ENCODE measurements at places on chromosomes 3 and 15. TPM values are rescaled to one million over a fixed set of nuclear protein-coding genes. Genes with fewer than 3 reads are reported as not detected.

DNA sequence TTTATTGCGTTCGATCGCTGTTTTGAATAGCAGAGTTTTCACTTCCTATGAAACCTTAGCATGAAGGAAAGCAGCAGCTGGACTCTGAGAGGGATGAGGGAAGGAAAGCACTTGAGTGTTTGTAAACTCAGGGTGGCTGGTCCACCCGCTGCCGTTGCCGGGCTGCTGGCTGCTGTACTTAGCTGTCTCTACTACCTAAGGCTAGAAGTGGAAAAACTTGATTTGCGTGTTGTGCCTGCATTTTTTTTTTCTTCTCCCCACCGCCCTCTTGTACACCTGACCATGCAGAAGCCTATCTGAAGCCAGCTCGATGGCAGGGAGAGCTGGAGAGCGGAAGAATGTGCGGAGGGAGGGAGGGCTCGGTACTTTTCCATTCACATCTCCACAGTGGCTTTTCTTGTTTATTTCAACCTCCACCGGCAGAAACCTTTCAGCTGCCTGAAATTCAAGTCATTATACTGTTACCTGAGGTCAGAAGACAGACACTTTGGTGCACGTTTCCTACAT, 4.8 kb upstream of the BCL6 start:
- no peak for DNase-seq

- DNase-seq: peak; percentile 55
These were observed 25.7 kb downstream of the ATOSA start for GRCh38 chr15:52653431-52653964.

DNA sequence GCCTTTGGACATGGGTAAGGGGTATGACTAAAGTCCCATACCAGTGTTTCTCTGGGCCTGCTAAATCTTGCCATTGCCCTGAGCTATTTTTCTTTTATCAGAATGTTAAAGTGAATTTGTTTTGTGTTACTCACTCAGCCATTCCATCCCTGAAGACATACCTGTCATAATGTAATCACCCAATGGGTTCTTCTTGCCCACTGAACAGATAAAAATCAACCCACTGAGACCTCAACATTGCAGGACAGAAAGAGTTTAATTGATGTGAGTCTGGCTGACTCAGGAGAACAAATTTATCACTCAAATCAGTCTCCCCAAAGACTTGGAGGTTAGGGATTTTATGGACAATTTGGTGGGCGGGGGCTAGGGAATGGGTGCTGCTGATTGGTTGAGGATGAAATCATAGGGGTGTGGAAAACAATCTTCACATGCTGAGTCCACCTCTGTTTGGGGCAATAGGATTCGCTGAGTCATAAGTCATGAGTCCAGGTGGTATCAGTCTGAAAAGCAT, 47.4 kb downstream of the ILDR1 start:
- no peak for DNase-seq

RTP3 gene
- total RNA-seq: not detected

GRCh38 chr3:147119989-147120388, 286.4 kb downstream of the ZIC4 start:
- peak; percentile 26 for DNase-seq

- peak; percentile 13 for DNase-seq
These were observed 382.5 kb upstream of the CBLB start for GRCh38 chr3:106251160-106251892.

DNA sequence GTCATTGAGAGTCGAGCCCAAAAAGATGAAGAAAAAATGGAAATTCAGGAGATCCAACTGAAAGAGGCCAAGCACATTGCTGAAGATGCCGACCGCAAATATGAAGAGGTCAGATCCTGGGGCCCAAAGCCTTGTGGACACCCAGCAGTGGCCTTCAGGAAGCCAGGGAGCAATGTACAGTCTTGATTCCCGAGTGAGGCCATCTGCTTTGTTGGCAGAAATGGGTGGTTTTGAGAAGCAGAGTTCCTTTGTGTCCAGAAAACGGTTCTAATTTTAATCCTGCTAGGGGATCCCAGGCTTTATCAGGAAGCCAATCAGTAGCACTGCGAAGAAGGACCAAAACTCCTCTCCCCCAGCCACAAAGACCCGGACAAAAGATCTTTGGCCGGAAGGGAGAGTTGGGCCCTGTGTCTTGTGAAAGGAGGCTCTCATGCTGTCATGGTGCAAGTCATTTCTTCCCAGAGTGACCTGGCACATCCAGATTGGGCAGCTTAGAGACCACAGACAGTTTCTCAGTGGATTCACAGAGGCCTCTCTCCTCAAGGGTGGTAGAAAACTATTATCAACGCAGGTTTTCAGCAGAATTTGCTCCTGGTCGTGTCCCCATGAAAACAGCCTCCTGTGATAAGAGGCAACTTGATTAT, 17.1 kb downstream of the TPM1 start:
- no peak for DNase-seq

GRCh38 chr3:138600100-138600745, 6.2 kb upstream of the CEP70 start:
- DNase-seq: no peak

- DNase-seq: no peak
These were observed 21.0 kb downstream of the TMEM43 start for GRCh38 chr3:14145670-14146380.

DNA sequence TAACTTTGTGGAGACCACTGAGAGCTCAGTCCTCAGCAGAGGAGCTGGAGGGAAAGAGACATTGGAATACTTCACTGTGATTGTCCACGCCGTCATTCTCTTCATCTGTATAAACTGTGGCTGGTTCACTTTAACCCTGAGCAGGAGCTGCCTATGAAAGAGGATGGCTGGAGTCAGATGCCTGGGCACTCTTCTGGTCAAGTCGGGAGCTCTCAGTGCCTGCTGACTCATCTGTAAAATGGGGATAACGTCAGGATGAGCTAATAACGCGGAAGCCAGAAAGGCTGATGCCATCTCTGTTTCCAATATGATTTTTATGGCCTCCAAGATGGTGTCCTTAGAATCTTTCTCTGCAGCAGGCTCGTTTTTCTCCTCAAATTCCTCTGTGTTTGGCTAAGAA, 51.6 kb upstream of the MRPS22 start:
- DNase-seq: no peak

GRCh38 chr15:100770661-100771584, 108.7 kb upstream of the ALDH1A3 start:
- no peak for DNase-seq

MAP1A gene
- 45.0 TPM for total RNA-seq

DNA sequence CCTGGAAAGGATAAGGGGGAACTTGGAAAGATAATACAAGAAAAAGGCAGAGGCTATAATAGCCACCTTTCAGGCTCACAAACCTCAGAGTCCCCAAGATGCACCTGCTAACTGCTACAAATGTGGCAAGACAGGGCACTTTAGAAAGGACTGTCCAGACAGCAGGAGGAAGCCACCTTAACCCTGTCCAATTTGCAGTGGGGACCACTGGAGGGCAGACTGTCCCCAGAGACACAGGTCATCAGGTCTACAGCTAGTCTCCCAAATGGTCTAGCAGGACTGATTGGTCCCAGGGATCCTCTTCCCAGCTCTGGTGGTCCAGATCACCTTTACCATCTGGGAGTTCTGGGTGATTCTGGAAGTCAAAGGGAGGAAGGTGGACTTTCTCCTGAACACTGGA, 882.5 kb upstream of the GBE1 start:
- DNase-seq: peak; percentile 15

THRB gene
- total RNA-seq: not detected

C3orf49 gene
- not detected for total RNA-seq

GRCh38 chr3:124664804-124665203, 65.4 kb upstream of the UMPS start:
- DNase-seq: no peak

VILL gene
- total RNA-seq: 0.07 TPM

DNA sequence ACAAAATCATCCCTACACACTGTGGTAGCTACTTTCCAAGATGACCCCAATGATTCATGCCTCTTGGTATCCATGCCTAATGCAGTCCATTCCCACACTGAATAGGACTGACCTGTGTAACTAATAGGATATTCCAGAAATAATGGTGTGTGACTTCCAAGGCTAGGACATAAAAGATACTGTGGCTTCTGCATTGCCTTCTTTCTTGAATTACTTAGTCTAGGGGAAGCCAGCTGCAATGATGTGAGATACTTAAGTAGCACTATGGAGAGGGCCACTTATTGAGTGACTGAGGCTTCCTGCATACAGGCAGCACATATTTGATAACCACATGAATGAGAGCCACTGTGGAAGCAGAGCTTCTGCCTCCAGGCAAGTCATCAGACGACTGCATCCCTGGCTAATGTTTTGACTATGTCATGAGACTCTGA, 50.1 kb downstream of the NR1I2 start:
- DNase-seq: peak; percentile 16

ZNF620 gene
- 2.7 TPM for total RNA-seq

CCNL1 gene
- 75.0 TPM for total RNA-seq

DNA sequence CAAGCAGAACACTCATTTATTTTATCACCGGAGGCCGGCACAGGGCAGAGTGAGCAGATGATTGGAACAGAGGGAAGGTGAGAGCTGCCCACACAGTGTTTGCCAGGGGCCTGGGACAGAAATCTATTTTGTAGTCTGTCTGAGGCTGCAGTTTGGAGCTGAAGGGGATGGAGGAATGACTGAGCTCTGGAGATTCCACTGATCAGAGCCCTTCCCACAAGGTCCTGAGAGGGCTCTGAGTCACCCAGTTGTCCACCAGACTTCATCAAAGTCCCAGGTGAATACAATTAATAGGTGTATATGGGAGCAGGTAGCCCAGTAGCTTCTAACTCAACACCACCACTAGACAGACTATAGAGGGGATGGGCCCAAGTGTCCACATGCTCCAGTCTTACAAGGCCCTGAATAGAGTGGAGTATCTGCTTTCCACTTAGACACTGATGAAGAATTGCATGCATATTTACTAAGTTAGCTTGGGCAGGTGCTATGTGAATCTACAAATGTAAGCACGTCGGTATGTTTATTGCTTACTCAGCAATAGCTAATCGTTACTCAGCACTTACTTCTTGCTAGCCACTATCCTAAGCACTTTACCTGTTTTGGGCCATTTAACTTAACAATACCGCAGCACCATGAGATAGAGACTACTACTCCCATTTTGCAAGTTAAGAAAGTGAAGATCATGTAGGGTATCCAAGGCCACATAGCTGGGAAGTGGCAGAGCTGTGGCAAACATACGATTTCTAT, 2.7 kb upstream of the STARD5 start:
- DNase-seq: no peak

KLHL40 gene
- not detected for total RNA-seq

DNA sequence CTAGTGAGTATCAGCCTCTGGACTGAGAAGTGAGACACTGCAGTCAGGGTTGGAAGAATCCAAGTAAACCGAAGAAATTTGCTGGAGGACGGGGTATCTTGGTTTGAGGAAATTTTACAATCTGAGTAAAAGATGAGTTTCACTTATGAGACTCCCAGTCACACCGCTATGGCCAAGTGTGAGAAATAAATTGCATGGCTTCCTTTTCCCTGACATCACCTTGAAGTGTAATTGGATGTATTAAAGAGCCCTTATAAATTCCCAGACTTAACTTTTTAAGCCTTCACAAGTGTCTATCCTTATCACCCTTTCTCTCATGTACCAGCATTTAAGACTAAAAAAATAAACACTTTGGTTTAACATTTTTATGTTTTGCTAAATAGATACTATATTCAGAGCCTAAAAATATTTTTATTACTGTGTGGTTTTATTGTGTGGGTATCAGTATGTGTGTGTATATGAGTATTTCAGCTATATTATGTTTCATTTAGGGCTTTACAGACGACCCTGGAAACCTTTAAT, 23.8 kb downstream of the USP3 start:
- peak; percentile 14 for DNase-seq

GRCh38 chr3:194879991-194880939, 194.6 kb downstream of the FAM43A start:
- DNase-seq: peak; percentile 39

GRCh38 chr3:177137774-177138705, 59.2 kb downstream of the TBL1XR1 start:
- no peak for DNase-seq

GRCh38 chr15:68578175-68578979, 416 bp upstream of the CORO2B start:
- DNase-seq: peak; percentile 29

GRCh38 chr3:94011233-94011711, 17.1 kb downstream of the STX19 start:
- DNase-seq: no peak

DNA sequence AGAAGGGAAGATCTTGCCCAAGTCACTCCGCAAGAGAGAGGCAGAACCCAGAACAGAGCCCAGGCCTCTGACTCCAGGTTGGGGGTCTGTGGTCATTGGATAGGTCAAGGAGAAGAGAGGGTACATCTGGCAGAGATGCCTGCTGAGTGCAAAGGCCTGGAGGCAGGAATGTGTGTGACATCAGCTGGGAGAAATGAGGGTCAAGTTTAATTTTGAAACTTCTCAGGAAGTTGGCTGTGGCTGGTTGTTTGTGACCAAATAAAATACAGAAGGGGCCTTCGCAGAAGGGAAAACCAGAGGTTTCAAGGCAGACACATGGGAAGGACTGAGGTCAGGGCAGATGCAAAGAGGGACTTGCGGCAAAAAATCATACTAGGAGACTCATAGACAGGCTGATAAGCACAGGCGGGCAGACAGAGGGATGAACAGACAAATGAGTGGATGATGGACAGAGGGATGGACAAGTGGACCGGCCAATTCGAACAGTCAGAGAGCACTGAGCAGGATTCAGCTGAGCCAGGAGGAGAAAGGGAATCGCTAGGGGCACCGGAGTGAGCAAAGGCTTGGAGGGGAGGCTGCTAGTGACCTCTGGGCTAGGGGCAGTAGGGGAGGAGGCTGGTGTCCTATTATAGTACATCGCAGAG, 28.8 kb upstream of the CACNA2D2 start:
- no peak for DNase-seq

- DNase-seq: no peak
These were observed 18.4 kb upstream of the TIMP4 start for GRCh38 chr3:12177126-12177525.

MAP2K5 gene
- total RNA-seq: 5.7 TPM

DNA sequence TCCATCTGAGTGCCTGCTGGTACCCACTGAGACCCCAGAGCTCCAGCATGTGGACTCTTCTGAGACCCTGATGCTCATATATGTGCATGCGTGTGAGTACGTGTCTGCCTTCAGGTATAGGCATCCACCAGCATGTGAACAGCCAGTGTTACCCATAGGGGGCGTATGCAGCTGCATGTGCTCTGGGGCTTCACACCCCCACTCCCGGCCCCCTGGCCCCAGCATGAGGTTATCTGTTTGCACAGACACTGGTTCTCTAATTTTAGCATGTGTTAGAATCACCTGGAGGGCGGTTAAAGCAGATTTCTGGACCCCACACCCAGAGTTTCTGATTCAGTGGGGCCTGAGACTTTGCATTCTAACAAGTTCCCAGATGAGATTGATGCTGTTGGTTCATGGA, 824 bp upstream of the CILP start:
- no peak for DNase-seq

CNTN4 gene
- not detected for total RNA-seq

CDHR4 gene
- not detected for total RNA-seq

GRCh38 chr3:33007776-33008175, 56.3 kb downstream of the CCR4 start:
- DNase-seq: no peak

- no peak for DNase-seq
These were observed 119.9 kb upstream of the TJP1 start for GRCh38 chr15:29942143-29942542.

MFN1 gene
- 83.2 TPM for total RNA-seq

IGSF10 gene
- total RNA-seq: 0.31 TPM

TEX55 gene
- total RNA-seq: not detected

UNC45A gene
- 64.5 TPM for total RNA-seq

Data from A172 (cell line).